ENCODE measurements at places on chromosomes 1 and 21. TPM values are rescaled to one million over a fixed set of nuclear protein-coding genes. Genes with fewer than 3 reads are reported as not detected.

The KCNE2 gene
- total RNA-seq, result not detected

The RNU1-4 gene
- under 0.01 TPM for total RNA-seq

The CHRNB2 gene
- total RNA-seq, result not detected

The SLC37A1 gene
- total RNA-seq, result 8.9 TPM

GRCh38 chr1:219310181-219310728 is 136.6 kb downstream of the LYPLAL1 start:
- no peak for DNase-seq

GRCh38 chr1:97105531-97105930 is 383.9 kb downstream of the PTBP2 start:
- no peak for DNase-seq

- DNase-seq, result no peak
Measured at GRCh38 chr1:60431593-60431992, 358.0 kb upstream of the C1orf87 start.

DNA sequence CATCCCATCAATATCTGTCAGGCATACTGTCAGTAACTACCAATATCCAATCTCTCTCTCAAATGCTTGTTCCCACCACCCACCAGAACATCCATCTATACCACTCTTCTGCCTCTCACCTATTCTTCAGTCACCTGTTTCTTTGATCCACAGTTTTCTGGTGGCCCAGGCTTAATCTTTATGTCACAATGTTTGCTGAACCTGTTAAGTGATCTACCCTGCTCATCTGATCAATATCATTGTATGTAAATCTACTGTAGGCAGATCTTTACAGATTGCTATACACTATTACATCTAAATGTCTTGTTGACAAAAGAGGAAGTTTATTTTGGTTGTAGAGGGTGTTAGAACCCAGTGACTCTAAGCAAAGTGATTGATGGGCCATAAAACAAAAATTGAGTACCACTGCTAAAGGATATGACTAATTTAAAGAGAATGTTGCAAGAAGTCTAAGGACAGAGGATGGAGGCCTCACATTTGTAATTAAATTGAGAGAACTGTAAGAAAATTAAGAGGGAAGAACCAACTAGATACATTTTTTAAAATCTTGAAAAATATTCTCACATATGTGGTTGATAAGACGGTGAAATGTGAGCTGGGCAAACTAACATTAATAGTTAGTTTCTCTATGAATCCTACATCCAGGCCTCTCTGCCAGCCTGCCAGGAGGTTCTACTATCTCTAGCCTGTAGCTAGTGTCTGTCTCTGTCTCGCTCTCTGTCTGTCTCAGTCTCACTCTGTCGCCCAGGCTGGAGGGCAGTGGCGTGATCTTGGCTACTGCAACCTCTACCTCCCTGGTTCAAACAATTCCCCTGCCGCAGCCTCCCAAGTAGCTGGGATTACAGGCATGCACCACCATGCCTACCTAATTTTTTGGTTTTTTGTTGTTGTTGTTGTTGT is 34.1 kb downstream of the EGLN1 start:
- peak; percentile 55 for DNase-seq

DNA sequence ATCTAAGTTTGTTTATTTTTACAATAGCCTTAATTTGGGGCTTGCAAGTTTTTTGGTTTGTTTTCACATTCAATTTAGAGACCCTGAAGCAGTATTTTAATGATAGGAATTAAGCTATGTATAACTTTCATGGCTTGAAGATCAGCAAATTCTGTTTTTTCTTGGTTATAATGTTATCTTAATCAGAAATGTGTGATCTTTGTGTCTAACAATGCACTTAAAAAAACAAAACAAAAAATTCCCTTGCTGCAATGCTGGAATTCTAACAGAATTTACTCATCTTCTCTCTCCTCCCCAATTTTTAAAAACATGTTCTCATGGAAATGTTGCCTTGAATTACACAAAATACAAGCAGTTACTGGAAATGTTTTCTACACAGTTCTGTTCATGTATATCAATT is 113.1 kb downstream of the OLFML2B start:
- no peak for DNase-seq

DNA sequence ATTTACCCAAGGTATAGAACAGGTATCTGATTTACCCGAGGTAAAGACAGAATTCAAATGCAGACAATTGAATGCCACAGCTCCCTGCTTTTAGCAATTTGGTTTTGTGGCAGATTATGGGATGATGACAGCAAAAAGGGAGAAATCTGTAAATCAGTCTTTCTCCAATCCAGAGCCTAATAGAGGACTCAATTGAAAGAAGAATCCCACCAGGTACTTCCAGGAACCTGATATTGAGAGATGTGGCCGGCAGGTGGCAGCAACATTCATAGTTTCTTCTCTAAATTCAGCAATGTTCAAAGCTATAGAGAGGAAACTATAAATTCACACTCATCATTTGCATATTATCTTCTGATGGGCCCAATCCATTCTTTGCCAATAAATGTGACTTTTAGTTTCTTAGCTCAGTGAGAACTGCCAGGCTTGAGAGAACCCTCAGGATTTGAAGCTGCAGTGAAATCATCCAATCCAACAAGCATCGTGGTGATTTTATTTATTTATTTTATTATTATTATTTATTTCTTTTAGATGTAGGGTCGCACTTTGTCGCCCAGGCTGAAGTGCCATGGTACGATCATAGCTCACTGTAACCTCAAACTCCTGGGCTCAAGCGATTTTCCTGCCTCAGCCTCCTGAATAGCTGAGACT is 9.8 kb upstream of the PHACTR4 start:
- DNase-seq, result peak; percentile 44

- no peak for DNase-seq
Measured at GRCh38 chr1:206003854-206004800, 932 bp upstream of the RAB7B start.

DNA sequence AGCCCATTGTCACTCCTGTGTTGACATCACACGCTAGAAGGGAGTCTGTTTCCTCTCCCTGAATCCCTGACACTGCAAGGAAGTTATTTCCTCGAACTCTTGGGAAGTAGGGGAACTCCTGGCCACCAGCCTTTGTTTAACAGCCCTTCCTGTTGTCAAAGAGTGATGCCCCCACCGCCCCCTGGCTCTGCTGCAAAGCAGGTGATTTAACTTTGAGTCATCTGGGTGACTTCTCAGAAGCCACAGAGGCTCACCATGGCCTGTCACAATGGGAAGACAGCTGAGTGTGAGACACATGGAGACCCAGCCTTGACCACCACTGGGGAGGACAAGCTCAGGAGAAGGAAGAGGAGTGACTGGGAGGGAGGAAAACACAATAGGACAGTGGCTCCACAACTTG is 182.8 kb downstream of the PSMG1 start:
- DNase-seq, result no peak

- no peak for DNase-seq
Measured at GRCh38 chr21:46009951-46010705, 28.6 kb downstream of the COL6A1 start.

DNA sequence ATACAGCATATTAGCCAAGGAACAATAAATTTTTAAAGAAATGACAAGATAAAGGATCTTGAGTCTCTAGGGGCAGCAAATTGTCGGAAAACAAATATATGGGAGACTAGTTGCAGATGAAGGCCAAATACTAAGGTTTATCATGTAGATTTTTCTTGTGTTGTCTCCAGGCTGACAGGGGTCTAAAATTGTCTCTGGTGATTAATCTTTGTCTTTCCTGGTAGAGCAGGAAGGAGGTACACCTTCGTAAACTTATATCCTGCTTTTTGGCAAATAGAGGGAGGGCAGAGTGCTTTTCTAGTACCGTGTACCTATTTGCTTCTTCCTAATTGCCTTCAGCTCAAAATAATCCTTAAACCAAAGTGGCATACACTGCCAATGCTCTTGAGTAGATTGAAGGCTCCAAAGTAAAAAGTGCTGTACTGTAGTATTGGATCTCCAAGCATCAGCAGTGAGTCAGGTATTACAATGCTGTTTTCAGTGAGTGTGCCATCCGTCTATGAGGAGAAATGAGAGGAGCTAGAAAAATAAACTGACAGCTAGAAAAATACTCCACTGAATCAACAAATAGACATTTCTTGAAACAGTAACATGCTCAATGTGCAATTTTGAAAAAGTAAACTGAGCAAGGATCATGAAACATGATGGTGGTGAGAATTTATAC is 1.8 kb upstream of the LEPR start:
- no peak for DNase-seq
